ENCODE measurements at places on chromosomes 7 and 10. TPM values are rescaled to one million over a fixed set of nuclear protein-coding genes. Genes with fewer than 3 reads are reported as not detected.

Gene NUP42
- 30.1 TPM for total RNA-seq

Gene ADARB2
- 1.3 TPM for total RNA-seq

- no peak for DNase-seq
Observed at GRCh38 chr7:84250452-84250851, 55.9 kb upstream of the SEMA3A start.

DNA sequence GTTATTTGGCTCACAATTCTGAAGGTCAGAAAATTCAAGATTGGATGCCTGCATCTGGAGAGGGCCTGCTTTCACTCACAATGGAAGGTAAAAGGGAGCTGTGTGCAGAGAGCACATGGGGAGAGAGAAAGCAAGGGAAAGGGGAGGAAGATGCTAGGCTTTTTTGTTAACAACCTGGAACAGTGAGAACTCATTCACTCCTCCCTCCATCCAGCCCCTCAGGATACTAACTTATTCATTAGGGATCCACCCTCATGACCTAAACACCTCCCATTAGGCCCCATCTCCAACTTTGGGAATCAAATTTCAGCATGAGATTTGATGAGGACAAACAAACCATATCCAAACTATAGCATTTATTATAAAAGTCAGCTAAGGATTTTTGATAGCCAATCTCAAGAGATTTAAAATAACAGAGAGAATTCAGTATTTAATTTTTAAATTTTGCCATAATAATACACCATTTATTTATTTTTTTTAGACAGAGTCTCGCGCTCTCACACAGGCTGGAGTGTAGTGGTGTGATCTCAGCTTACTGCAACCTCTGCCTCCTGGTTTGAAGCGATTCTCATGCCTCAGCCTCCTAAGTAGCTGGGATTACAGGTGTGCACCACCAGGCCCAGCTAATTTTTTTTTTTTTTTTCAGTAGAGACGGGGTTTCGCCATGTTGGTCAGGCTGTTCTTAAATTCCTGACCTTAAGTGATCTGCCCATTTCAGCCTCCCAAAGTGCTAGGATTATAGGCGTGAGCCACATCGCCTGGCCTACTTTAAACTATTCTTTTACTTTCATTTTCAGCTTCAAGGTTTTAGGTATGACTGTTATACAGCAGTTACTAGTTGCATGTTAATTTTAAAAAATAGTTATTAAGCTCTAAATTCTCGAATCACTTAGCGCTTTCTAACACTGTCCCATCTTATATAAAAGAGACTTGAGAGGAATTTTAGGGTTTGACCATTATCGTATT, 20.3 kb upstream of the ETV1 start:
- DNase-seq = no peak

GRCh38 chr7:69564454-69565417, 33.5 kb upstream of the AUTS2 start:
- DNase-seq = no peak

Gene RHOBTB1
- total RNA-seq = 0.74 TPM

- DNase-seq = no peak
Observed at GRCh38 chr10:91613411-91614187, 19.3 kb downstream of the PPP1R3C start.

Gene IQUB
- total RNA-seq = not detected

DNA sequence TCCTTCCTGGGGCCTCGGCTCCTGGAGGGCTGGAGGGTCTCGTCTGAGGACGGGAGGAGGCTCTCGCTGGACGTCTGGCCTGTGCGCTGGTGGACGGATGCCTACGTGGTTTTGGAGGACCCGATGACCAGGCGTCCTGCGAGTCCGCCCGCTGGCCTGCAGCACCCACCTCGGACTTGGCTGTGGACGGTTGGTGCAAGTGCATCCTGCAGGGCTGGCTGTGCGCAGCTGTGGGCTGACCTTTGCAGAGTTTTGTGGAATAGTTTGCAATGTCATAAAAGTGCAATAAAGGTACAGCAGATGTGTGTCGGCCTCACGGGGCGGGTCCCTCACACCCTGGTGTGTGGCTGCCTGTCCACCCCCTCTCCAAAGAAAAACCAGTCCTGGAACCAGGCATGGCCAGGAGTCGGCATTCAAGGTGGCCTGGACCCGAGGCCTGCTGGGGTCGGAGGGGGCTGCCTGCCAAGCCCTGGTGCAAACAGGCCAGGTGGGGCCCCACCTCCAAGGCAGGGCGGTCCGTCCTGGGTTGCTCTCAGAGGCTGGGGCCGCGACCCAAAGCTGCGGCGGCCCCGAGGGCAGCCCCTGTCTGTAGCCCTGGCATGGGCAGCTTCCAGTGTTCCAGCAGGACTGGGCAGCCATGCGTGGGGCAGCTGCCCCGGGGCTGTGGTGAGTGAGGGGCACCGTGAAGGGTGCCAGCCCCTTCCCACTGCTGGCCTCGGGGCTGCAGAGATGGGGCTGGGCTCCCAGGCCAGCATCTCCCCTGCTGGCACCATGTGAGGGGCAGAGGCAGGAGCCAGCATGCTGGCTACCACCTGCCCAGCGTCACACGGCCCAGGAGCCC, 29.3 kb upstream of the FOXL3 start:
- no peak for DNase-seq

Gene ZNF735
- not detected for total RNA-seq

- no peak for DNase-seq
Observed at GRCh38 chr7:26910221-26910620, 45.8 kb upstream of the SKAP2 start.

DNA sequence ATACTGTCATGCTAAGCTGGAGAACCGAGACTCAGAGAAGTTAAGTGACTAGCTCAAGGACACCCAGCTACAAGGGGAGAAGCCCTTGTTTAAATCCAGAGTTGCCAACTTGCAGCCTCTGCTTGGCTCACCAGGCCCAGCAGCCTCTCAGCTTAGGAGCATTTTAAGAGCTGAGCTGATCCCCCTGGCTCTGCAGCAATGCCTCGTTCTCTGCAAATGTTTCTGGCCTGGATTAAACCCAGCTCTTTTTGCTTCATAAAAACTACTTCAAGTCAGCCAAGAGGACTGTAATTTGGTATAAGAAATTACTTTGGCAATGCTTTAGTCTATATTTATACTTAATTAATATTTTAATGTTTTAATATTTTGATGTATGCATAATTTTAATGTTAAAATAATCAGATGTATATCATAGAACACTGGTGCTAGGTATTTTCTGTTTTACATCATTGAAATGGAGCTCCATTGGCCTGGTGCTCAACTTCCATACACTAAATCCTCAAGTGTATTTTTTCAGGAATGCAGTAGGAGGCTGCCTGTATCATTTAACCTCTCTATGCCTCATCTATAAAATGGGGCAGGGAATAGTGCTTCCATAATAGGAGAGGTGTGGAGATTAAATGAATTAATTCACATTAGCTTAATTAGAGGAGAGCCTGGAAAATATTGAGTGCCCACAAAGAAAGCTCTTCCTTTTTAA, 184.2 kb downstream of the EMX2 start:
- DNase-seq = no peak

DNA sequence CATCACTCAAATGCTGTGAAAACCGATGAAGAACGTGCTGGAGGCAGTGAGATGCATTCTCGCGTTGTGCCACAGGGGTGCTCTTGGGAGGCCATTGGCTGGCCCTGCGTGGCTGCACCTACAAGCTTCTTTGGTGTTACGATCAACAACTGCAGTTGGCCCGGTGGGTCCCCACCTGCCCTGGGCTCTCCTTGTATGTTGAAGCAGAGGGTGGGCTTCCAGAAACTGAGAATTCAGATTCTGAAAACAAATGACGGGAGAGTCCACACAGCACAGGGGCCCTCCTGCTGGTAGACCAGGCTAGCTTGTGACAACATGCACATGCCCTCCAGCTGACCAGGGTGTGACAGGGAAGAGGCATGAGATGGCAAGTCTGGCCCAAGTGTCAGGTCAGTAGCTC, 23.7 kb upstream of the DDC start:
- no peak for DNase-seq

- no peak for DNase-seq
Observed at GRCh38 chr7:21318916-21319270, 109.0 kb upstream of the SP4 start.

Gene GIMAP6
- total RNA-seq = 21.2 TPM

Gene FBXO24
- 1.5 TPM for total RNA-seq

- no peak for DNase-seq
Observed at GRCh38 chr7:102082693-102083368, 203.8 kb upstream of the SH2B2 start.

GRCh38 chr10:82943142-82943541, 1068.1 kb downstream of the NRG3 start:
- no peak for DNase-seq

GRCh38 chr7:92228742-92229141, 17.0 kb downstream of the KRIT1 start:
- no peak for DNase-seq

- DNase-seq = no peak
Observed at GRCh38 chr7:155860840-155861479, 48.7 kb upstream of the SHH start.

Gene MMD2
- total RNA-seq = not detected

DNA sequence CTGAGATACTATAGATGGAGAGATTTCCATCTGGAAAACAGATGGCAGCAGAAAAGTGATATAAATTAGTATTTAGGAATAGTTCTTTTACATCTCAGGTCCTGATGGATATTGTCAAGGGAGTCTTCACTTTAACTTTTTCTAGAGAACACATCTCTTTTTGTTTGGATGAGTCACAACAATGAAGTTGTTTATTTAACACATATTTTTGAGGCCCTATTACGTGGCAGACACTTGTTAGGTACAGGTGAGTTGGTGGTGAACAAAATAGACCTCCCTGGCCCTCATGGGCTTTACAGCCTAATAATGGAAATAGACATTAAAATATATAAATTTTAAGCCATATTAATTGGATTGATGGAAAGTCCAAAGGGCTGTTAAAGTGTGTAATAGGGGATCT, 168.3 kb downstream of the VTI1A start:
- no peak for DNase-seq

DNA sequence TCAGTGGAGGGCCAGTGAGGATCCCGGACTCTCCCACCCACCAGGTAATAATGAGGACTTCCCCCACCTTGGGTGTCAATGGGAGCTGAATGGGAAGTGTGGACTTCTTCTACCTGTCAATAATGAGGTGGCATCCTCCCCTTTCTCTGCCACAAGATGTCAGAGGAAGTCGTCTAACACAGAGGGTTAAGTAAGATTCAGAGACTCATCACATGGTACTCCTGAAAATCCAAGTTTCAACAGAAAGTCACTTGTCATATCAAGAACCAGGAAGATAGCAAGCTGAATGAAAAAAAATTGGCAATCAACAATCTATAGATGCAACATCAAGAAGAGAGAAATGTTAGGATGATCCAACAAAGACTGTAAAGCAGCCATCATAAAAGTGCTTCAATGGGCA, 150.9 kb upstream of the SVIL start:
- DNase-seq = no peak

DNA sequence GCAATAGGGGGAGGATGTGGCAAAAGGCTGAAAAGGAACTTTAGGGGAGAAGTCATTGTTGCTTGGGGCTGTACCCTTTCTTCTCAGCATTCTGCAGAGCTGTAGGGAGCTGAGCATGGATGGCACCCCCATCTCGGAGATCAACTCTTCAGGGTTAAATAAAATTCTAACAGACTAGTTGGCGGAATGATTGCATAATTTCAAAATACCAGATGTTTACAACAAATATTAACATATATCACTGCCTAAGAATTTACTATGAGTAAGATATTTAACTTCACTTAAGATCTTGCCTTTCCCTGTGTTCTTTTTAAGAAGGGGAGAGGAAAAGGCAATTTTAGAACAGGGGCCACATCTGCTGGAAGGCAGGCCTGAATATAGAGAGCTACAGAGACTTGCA, 509 bp upstream of the OR2F1 start:
- DNase-seq = no peak

GRCh38 chr7:42961170-42961569, 29.0 kb downstream of the MRPL32 start:
- no peak for DNase-seq

Gene GNAT3
- not detected for total RNA-seq

Gene ASIC3
- 5.8 TPM for total RNA-seq

DNA sequence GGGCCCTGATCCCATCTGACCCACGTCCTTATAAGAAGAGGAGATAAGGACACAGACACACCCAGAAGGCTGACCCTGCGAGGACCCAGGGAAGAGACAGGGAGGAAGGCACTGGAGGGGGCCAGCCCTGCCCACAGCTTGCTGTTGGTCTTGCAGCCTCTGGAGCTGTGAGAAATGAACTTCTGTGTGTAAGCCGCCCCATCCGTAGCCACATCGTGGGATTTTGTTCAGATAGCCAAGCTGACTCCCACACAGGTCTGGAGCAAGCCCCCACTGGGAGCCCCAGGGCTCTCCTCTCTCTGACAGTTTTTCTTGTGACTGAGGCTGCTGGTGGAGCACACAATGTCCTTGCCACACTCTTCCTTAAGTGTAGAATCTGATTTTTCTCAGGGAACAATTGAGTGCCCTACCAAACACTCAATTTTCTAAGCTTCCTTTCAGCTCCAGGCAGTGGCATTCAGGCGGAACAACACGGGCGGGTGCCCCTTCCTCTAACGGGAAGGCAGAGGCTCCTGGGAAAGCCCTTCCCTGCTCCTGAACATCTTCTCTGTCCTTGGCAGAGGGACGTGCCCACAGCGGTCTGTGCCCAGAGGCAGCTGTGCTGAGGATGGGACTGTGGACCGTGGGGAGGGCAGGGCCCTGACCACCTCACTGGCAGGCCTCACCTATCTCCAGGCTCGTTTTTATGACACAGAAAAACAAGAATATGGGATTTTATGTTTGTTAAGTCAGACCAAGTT, 160.6 kb upstream of the SHH start:
- DNase-seq = no peak

DNA sequence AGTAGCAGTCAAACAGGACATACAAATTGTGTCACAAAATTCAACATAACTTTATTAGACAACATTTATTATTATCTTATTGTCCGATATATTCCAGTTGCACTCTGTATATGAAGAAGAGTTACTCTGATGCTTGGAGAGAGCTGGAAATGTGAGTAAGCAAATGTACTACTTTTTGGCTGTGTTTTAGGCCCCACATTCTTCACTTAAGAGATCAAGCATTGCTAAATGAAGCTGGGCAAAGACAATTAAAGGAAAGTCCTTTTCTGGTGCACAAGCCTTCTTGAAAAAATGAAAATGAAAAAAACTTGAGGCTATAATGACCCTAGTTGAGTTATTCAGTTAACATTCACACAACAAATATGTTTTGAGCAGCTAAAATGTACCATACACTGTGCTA, 26.1 kb downstream of the MYPN start:
- no peak for DNase-seq

DNA sequence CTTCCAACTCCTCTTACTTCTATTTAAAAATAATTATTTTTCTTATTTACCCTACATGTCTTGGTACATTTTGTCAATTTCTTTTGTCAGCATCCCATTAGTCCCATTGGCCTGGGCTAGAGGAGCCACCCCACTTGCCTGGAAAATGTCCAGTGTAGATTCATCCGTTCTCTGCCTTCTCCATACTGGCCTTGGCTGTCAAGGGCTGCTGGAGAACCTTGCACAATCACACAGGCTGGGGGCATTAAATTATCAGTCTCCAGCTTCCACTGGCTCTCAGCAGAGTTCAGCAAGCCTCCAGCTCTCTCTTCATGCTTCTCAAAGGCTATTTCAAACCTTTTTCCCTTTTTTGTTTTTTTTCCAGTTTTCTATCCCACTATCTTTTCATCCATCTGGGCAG, 13.8 kb upstream of the ZCCHC24 start:
- DNase-seq = no peak

- no peak for DNase-seq
Observed at GRCh38 chr10:24370877-24371276, 161.9 kb downstream of the KIAA1217 start.

- no peak for DNase-seq
Observed at GRCh38 chr7:98171449-98171848, 39.8 kb upstream of the BHLHA15 start.
